Substantia nigra (tissue), 51 donors: ENCODE measurements at places on chromosomes 2 and 18.

GRCh38 chr2:98479959-98480524 is 35.4 kb downstream of the INPP4A start:
- peak; percentile 18 for DNase-seq

- no peak for DNase-seq
Observed at GRCh38 chr18:5175378-5175777, 21.7 kb downstream of the AKAIN1 start.

DNA sequence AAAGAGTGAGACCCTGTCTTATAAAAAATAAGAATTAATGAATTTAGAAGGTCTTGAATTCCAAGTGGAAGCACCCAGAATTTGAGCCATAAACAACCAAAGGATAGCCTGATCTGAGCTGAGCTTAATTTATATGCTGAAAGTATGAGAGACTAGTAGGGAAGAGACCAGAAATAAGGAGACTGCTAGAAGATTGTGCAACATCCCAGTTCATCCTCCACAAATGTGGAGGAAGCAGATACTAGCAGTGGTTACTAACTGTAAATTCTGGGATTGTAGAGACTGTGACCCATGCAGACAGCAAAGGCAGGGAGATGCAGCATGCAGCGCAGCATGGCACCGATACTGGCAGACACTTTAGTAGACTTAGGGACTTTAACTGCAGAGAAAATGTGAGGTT is 1.5 kb upstream of the SULT1C2 start:
- no peak for DNase-seq

DNA sequence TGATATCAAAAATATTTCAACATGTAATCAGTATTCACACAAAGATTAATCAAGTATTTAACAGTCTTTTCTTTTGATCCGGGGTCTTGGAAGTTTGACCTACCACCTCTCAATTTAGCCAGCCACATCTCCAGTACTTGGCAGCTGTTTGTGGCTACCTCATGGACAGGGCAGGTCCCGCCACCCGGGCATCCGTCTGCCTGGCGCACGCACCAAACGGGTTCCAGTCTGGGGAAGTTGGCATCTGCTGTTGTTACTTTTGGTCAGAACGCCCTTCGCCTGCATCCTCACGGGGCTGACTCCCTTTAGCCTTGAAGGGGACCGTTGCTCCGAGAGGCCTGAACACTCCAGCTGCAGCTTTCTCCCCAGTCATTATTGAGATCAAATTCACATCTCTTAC is 81.7 kb downstream of the NEDD4L start:
- no peak for DNase-seq

DNA sequence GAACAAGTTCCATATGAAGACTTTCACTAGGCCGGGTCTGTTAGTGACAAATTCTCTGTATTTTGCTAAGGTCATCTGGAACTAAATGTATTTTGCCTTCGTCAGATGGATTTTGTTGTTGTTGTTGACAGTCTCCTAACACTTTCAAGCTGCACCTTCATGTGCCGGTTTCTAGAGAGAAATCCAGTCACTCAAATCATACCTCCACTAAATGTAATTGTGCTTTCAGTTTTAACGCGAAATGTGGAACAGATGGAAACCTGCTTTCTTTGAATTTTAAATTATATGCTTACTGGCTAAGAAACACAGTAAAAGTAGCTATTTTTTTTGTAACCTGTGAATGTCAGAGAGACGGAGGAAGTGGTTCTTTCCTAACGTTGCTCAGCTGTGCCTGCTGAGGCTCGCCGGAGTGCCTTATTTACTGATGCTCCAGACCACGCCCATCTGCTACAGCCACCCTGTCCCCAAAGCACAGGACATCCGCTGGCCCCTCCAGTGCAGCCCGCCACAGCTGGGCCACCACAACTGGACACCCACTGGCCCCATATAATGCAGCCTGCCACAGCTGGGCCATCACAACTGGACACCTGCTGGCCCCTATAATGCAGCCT is 134.7 kb downstream of the PXDN start:
- DNase-seq: no peak

- DNase-seq: no peak
Observed at GRCh38 chr2:119704670-119705120, 25.7 kb downstream of the TMEM177 start.

DNA sequence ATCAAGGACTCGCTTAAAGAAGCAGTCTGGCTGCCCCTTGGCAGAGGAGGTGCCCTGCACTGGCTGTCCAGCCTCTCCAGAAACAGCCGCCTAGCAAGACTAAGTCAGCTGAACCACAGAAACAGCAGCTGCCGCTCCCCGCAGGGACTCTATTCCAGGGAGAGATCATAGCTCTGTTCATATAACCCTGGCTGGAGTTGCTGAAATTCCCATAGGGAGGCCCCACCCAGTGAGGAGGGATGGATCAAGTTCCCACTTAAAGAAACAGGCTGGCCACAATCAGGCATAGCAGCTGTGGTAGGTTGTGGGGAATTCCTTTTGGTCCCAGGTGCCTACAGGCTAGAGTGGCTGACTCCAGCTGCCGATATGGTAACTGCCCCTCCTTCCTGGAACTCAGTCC is 74.2 kb upstream of the MC4R start:
- DNase-seq: no peak

- no peak for DNase-seq
Observed at GRCh38 chr2:45559436-45559835, 51.6 kb downstream of the SRBD1 start.

- DNase-seq: no peak
Observed at GRCh38 chr2:143230506-143231253, 101.5 kb downstream of the ARHGAP15 start.

- no peak for DNase-seq
Observed at GRCh38 chr2:40741532-40741931, 289.6 kb upstream of the SLC8A1 start.

DNA sequence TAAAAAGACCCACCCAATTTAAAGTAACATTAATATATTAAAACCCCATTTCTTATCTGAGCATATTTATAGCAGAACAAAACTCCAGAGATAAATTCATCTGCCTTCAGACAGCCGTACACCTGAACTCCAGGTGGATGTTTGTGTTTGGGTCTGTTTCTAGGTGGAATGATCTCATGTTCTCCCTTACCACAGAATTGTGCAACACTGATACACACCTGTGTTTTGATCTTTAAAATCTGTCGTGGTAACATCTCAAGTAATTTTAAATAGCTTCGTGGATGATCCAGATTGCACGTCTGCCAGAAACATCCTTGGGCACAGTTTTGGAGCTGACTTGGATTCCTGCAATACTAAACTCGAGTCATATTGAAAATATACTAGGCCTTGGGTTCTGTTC is 207.5 kb upstream of the FOSL2 start:
- DNase-seq: no peak

DNA sequence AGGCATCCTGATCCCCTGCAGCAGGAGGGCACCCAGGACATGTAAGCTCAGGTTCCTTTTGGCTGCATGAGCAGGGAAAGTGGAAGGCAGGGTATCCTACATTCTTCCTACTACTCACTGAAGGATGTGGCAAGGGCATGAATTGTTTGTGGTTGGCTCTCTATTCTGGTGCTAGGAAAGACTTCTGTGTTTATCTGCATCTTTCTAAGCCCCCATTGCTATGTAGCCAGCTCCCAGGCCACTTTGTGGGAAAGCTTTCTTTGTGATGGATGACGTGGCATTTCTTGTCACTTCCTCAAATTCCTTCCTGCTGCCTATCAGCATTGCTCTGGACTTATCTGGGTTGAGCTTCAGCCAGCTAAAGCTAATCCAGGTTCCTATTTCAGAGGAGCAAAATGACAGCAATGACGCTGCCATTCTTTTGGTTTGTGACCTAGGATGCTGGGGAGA is 46.2 kb downstream of the MEIS1 start:
- DNase-seq: no peak

GRCh38 chr2:206071807-206072206 is 14.2 kb downstream of the INO80D start:
- DNase-seq: no peak

DNA sequence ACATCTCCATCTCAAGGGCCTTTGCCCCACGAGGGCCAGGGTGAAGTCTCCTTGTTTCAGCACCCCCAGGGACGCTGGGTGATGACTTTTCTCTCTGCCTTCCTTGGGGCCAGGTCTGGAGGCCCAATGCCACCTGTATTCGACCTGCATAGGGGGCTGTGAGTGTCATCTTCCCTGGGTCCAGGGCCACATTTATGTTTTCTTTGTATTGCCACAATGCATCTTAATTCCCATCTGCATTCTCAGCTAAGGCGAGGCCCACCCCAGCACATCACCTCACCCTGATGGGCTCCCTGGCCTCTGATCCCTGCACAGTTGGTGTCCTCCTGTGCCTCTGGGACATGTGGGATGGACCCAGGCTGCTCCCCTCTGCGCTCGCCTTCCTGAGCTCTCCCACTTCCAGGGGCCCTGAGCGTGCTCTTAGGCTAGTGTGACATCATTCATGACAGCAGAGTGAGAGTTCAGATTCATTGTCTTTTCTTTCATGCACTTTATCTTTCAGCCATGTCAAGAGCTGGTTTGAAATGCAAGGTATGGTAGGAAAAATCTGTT is 122.0 kb upstream of the COPS8 start:
- DNase-seq: no peak

DNA sequence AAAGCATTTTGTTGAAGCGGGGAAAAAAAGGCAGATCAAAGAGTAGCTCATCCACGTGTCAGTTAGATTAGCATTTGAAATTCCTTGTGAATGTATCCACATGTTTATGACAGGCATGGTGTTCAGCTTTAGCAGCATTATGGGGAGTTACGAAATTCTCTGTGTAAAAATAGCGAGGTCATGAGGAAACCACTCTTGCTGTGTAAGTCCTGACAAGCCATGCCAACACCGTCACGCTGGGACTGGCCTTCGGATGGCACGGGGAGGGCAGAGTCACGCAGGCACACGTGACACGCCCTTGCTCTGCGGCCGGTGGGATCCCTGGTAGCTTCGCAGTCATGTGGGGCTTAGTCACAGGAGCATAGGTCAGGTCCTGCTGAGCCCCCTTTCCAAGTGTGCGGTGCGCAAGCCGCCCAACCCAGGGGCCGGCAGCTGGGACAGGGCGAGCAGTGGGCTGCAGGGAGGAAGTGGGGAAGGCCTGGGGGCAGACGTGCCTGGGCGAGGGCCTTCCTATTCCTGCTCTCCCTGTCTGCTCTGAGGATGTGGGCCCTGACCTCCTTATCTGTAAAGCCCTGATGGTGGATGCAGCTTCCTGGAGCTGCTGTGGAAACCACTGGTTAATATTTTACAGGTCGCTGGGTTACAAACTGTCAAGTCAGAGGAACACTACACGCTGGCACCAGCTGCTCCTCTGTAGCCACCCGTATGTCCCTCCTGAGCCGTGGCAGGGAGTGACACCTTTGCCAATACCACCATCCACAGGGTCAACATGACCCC is 18.0 kb downstream of the MBP start:
- no peak for DNase-seq

GRCh38 chr2:17969661-17970060 is 91.2 kb downstream of the KCNS3 start:
- no peak for DNase-seq

DNA sequence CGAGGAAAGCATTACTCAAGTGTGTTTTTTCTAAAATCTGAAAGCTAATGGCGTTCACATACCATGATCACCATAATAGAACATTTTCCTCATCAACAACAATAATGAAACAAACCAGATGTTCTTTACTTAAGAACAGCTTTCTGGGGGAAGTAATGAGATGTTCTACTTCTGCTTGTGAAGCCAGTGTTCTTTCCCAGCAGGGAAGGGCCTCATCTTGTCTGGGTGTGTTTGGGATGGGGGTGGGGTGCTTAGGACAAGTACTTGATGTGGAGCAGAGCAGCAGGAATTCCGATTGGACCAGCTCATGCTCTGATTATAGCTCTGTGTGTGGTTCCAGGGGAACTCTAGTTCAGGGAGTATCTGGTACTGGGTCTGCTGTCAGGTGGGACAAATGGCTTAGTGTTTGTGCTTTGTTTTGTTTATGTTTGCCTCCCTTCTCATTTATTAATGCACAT is 163.0 kb upstream of the NOSTRIN start:
- DNase-seq: no peak

DNA sequence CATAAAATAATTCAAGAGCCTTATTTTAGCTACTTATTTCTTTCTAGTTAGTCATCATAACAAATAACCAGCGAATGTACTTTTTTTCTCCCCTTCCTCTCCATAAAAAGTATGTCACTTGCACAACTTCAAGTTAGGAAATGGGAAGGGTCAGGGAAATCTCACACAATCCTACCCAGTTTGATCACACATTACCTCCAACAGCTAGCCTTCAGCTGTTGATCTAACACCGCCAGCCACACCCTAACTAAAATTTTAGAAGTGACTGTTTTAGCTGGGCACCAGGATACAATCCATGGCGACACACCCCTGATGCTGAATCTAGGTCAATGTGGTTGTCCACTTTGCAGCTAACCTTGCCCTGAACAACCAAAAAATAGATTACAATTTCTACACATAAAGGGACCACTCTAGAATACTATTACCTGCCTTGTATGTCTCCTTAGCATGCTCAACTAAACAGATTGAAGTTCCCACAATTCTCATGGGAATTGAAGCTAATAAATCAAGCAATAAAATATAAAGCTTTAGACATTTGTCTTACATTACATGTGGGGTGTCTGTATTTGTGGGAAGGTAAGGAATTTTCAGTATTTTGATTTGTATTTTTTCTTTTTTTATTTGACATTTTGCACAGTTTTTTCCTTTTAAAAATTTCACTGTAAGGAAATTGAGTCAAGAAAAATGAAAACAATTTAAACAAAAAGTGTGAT is 7.3 kb upstream of the COL3A1 start:
- no peak for DNase-seq

DNA sequence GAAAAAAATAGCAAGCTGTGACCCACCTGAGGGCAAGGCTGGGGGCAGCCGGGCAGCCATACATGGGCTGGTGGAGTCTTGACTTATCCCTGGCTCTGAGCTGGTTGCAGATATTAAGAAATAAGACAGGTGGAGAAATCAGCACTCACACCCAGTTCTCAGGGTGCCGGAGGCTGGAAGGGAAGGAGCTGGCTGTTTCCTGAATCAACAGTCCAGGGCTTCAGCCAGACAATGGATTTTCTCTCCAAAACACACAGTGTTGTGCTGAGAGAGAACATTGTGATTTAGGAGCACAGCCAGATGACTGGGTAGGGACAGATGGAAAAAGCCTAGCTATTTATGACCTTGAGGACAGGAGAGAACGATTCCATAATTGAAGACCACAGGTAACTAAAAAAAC is 208.8 kb downstream of the LDLRAD4 start:
- no peak for DNase-seq

- no peak for DNase-seq
Observed at GRCh38 chr2:12870692-12871091, 154.0 kb downstream of the TRIB2 start.
